ENCODE measurements at places on chromosomes 4 and X.

- no peak for DNase-seq
Observed at GRCh38 chrX:3026074-3026815, 15.0 kb upstream of the ARSF start.

DNA sequence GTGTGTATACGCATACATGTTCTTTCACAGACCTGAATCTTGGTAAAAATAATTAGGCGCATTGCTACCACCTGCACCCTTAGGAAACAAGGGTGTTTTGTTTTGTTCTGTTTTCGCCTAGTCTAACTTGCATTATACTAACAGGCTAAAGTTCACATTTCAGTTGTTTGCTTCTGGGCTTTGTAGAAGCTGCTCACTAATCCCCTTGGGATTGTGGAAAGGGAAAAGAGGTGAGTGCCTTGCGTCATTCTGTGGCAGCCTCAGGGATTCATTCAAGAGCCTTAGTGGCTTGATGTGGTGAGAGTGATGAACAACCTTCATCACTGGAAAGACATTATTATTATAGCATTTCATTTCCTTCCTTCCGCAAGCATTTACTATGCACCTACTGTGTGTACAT lies 331.1 kb downstream of the ADGRL3 start:
- no peak for DNase-seq

DNA sequence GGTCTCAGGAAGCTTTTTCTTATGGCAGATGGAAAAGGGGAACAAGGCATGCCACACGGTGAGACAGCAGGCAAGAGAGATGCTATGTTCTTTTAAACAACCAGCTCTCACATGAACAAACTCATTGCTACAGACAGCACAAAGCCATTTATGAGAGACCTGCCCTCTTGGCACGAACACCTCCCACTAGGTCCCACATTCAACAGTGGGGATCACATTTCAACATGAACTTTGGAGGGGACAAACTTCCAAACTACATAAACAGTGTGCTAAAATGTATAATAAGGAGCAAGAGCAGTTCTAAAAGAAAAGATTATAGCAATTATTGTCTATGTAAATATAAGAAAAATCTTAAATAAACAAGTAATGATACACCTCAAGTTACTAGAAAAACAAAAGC lies 391.8 kb upstream of the CPXCR1 start:
- DNase-seq = no peak

DNA sequence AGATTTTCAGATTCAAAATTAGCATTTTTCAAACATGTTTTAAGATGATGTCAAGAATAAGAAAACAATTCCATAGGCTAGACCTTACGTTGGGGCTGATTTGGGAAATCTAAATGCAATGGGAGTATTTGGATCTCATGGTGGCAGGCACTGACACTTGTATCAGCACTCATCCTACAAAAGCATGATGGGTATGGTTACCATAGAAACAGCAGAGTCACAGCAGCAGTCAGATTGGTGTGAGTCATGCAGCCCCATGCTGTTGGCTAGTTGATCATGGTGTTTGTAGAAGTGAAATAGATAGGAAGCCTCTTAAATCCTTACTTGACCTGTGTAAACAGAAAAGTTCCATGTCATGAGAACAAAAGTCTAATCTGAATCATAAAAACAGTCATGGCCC lies 1637.3 kb upstream of the PABPC4L start:
- no peak for DNase-seq

- no peak for DNase-seq
Observed at GRCh38 chrX:37753384-37753783, 26.5 kb upstream of the CYBB start.

GRCh38 chr4:53855581-53856250 lies 208.7 kb downstream of the CHIC2 start:
- DNase-seq = no peak

DNA sequence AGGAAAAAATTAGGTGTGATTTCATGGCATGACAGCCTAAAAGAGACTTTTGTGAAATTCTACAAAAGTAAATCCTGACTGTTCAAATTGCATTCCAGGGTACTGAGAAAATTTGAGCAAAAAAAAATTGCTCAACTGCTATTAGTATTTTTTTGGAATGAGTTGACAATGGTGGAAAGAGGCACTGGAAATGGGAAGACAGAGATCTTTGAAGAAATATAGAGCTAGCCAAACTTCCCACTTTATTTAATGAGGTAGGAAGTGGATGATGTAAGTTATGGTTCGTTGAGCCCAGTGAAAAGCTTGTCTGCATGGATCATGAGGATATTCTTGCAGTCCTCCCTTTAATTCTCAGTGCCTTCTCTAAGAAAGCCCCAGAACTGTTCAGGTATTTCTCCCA lies 183.8 kb downstream of the PTTG2 start:
- DNase-seq = no peak

GRCh38 chrX:22665818-22666217 lies 333.9 kb upstream of the DDX53 start:
- DNase-seq = no peak

DNA sequence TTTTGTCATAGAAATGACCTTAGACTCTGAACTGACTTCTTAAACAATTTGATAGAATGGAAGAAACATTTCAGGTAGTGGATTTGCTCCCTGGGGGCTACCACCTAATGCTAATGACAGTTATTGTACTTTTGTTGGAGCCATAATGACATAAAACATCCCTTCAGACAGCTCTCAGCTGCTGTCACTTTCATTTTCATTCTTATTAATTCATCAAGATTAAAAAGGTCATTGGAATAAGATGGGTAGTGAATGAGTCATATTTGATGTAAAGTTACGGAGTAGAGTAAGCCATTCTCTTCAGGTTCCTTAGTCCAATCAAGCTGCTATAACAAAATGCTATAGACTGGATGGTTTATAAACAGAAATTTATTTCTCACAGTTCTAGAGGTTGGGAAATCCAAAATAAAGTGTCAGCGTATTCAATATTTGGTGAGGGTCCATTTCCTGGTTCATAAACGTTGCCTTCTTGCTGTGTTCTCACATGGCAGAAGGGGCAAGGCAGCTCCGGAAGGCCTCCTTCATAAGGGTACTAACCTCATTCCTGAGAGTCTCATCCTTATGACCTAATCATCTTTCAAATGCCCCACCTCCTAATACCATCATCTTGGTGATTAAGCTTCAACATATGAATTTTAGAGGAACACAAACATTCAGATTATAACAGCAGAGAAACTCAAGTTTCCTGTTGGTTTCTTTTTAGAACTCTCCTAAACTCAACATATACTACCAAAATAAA lies 268.5 kb downstream of the ARAP2 start:
- no peak for DNase-seq

- no peak for DNase-seq
Observed at GRCh38 chr4:142379277-142380051, 466.6 kb downstream of the INPP4B start.

DNA sequence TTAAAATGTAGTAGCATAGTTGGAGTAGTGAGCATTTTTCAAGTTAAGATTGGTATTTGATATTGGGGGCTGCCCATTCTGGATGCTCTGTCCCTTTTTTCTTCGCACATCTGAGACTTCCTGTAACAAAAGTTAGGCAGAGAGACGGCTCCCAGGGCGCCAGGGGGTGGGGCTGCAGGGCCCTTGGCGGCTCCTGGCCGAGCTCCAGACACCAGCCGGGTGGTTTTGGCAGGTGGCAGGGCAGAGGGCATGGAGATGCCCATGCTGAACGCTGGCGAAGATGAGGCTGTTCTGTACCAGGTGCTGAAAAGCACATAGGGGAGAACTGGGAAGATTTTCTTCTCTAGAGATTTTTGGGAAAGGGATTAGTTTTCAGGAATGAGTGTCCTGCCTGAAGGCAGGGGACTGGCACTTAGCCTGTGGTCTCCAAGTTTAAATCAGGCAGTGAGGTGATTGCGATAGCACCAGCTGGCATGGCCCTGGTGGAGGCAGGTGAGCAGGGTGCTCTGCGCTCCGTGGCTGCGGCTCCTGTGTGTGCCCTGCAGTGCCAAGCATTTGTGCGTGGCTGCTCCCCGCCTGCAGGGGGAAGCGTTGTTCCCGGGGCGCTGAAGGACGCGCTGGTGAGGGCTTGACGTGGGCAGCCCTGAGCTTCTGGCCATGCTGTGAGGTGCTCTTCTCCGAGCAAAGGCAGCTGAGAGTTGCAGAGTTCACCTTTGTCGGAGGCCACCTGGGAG lies 23.6 kb upstream of the HGFAC start:
- no peak for DNase-seq

GRCh38 chr4:3369781-3370674 lies 71.7 kb upstream of the HGFAC start:
- DNase-seq = no peak

DNA sequence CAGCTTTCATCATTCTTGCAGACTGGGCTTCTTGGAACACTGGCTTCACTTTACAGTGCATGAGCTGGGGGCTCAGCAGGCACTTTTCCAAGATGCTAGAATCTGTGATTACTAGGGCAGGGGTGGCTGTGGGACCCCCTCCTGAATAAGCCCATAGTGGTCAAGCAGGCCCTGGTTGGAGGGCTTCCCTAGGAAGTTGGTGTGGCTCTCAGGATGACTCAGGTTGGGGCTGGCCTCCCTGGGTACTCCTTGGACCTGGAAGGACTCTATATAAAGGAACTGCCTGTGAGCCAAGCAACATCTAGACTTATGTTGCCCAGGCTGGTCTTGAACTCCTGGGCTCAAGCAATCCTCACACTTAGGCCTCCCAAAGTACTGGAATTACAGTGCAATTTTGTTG lies 88.3 kb upstream of the HELT start:
- no peak for DNase-seq

DNA sequence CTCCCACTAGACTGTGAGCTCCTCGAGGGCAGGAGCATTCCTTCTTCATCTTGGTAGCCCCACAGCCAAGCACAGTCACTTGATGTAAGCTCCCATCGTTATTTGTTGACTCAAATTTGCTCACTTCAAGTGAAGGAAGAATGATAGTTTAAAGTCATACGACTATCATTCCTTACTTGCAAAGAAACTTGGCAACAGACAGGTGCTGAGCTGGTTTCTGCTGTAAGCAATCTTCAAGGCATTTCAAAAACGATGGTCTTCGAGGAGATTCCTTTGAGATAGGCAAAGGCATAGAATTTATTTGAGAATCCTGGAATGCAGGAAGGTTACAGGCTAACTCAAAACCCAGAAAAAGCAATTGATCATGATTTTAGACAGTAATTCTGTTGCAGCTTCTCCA lies 64.8 kb downstream of the QDPR start:
- DNase-seq = no peak

DNA sequence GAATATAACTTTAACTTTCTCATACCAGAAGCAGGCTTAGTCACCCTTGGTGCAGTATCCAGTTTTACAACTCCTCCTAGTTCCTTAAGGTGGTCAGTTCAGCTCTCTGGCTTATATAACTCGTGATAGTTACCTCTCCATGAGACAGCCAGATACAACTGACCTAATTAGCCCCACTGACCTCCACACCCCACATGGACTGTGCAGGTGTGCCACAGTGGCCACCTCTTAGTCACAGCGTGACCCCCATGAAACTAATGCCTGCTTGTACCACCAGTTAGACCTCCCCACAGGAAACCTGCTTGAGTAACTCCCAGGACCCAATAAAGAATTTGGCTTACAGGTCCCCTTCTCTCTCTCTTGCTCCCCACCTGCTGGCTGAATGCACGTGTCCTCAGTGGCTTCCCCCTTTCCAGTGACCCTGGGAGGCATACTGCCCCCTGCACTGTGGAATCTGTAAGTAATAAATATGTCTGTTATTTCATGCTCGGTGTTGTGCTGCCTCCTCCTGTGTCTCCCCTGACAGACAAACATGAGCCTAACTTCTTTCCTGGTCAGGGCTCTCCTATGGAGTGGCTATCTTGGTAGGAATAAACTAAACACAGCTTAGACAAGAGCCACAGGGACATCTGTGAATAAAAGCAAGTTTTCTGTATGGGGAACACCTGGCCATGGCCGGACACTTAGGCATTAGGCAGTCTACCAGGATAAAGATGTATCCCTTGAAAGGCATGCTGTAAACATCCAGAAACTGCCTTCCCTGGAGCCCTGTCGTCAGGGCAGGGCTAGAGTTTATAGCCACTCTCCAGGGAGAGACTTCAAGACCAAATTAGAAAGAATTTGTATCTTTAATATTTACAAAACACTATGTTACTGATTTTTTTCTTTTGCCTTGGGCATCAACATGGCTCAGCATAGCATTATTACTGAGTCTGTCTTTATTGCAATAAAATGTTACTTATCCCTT lies 209.7 kb upstream of the BOD1L1 start:
- no peak for DNase-seq

GRCh38 chr4:25160714-25161592 lies 704 bp upstream of the SEPSECS start:
- no peak for DNase-seq

DNA sequence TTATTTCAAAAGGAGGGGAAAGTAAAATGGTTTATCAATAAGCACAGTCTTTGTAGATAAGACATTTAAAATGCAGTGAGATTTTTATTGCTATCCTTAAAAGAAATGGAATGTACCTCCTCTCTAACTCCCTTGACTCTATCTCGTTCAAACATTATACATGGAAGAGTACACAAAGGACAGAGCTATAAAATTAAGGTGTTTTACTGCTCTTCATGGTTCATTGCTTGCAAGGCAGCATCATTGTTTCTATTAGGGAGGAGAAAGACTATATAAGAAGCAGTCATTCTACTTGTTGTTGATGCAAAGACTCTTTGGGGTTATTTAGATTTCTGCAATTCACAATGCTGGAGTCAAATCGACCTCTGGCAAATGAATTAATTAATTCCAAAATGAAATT lies 380.2 kb upstream of the NDST3 start:
- no peak for DNase-seq

DNA sequence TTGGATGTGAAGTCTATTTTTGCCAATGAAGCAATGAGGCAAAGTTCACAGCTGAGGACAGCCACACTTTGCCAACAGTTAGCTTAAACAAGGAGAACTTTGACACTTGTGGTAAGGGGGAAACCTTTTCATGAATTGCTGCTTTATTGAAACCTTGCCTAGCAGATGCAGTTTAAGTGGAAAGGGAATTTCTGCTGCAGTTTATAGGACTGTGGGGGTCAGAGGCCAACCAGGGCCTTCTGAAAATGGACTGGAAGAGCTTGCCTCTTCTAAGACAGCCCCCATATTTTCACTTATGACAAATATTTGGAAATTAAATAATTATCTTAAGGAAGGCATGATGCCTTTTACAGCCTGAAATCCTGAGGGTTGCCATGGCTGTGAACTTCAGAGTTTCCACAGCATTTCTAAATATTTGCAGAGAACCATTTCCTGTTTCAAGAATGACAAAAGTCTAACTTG lies 550.3 kb downstream of the RAB28 start:
- no peak for DNase-seq

DNA sequence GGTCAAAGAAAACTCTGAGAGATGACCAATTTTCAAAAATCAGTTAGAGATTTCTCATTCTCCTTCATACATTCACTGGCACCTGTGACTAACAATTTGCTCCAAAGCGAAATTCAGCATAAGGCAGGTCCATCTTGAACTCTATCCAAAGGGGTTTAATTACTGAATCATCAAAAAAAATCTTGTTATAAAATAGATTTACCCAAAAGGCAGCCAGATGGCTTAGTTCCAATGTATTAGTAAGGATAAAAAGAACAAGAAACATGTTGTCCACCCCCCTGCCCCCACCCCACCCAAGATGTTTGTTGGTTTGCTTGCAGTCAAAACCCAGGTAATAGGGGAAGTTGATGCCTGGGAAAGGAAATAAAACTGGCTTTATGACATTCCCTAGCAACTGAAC lies 200.3 kb downstream of the ANTXR2 start:
- DNase-seq = no peak

Data from stimulated activated CD8-positive, alpha-beta memory T cell treated with anti-CD3 and anti-CD28 coated beads, Interleukin-4, amount 100 ng/mL, for 48 hours (primary cell).